ENCODE measurements at places on chromosomes 5 and 9.

- no peak for DNase-seq
These were observed 11.4 kb downstream of the FOXE1 start for GRCh38 chr9:97864396-97864795.

GRCh38 chr5:72020161-72020983 lies 86.9 kb upstream of the MAP1B start:
- no peak for DNase-seq

- DNase-seq = no peak
These were observed 218.4 kb downstream of the ANXA1 start for GRCh38 chr9:73370053-73370452.

DNA sequence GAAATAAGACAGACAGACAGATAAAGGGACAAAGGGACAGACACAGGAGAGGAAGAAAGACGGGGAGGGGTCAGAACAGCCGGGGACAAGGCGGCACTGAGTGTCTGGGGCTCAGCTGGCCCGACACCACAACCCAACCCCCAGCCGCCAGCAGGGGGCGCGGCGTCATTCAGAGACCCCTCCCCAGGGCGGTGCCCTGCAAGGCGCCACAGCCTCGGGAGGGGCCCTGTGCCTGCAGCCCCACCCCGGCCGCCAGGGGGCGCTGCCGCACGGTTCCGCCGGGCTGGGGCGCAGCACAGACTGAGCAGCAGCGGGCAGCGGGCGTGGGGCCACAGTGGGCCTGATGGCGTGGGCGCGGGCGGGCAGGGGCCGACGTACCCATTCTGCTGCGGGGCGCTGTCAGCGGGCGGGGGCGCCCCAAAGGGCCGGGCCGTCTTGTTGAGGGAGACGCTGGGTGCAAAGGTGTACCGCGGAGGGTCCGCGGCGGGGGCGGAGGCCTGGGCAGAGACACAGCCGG lies 5.9 kb downstream of the PDLIM7 start:
- DNase-seq = no peak

GRCh38 chr5:60929024-60929423 lies 15.8 kb downstream of the ERCC8 start:
- peak; percentile 10 for DNase-seq

DNA sequence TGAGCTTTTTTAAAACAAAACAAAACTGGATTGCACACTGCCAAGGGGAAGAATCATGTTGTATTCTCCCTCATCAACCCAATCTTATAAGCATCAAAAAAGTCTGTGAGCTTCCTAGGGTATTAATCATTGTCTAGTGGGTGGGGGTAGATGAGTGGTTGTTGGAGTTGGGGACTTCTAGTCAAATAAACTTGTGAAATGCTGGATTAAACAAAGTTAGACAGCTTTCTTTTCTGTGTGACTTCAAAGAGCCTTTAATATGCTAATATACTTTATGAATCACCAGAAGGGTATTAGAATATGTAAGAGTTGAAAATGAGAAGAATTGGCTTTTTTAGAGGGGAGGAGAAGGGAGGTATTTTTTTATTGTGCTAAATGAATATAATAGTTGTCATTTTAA lies 87.7 kb downstream of the GALNT10 start:
- DNase-seq = no peak

GRCh38 chr5:125179612-125180011 lies 433.2 kb upstream of the ZNF608 start:
- no peak for DNase-seq

- peak; percentile 18 for DNase-seq
These were observed 264.1 kb downstream of the MLLT3 start for GRCh38 chr9:20358207-20358606.

DNA sequence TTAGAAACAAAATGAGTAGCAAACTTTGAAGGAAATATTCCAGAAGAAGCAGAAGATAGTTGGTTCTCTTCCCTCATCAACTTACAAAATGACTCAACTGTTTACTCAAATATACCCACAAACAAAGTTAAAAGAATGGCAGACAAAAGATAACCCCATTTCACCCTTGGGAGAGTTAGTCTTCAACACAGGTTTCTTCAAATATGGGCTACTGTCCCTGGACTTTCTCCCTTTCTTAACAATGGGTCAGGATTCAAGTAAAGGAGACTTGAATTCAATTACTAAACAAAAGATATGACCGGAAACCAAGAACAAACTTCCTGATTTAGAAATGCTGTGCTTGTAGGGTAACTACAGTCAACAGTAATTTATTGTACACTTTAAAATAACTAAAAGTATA lies 14.2 kb downstream of the RFX3 start:
- DNase-seq = peak; percentile 37

GRCh38 chr9:113919382-113919781 lies 43.3 kb downstream of the ZNF618 start:
- DNase-seq = no peak

GRCh38 chr5:174570662-174571061 lies 153.7 kb upstream of the MSX2 start:
- DNase-seq = no peak

- peak; percentile 69 for DNase-seq
These were observed 18.9 kb downstream of the MARCHF11 start for GRCh38 chr5:16160706-16161105.

GRCh38 chr5:34553581-34553980 lies 102.5 kb upstream of the RAI14 start:
- DNase-seq = no peak

DNA sequence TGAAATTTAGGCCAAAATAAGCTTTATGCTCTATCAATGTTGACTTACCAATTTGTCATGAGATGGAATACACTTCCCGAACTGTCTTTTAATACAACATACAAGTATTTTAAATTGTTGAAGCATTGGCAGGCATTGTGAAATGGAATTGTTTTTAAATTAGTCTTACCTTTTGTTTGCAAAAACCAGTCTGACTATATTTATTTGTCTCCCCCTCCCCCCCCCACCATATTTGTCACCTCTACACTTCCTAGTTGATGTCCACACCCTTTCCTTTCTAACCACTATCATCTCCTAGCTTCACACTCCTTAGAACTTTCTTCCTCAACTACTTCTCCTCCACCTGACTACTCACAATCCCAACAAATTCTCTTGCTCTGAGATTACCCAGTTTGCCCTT lies 40.9 kb downstream of the FAF2 start:
- DNase-seq = no peak

DNA sequence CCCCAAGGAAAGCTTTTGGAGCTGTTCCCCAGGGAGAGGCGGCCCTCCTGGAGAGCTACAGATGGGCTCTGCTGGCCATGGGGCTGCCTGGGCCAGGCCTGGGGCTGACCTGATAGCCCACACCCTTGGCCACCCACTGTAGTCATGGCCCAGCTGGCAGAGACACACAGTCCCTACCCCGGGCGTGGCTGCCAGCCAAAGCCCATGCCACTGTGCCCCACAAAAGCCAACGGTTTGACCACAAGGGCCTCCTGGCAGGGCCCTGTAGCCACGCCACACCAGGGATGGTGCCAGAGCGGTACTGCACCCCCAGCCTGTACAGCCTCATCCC lies 15.2 kb downstream of the NACC2 start:
- DNase-seq = no peak

DNA sequence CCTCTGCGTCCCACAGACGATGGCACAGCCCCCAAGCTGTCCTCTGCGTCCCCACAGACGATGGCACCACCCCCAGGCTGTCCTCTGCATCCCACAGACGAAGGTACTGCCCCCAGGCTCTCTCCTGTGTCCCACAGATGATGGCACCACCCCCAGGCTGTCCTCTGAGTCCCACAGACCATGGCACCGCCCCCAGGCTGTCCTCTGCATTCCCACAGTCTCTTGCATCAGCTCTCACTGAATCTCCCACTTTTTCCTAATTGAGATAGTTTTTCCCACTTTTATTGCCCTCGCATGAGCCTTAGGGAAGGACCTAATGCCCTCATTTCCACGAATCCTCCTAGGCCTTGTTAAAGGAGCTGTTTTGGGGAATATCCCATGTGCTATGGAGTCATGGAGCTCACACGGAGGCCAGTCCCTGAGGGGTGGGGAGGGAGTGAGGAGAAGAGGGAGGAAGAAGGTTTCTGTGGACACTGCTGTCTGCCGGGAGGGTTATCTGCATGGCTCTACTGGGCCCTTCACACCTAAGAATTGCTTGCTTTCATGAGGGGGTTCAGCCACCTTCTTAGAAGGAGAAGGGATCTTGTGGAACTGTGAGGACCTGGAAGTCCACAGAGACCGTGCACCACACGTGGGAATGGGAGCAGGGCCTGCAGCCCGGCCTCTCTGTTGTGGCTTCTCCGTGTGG lies 58.2 kb upstream of the PTCH1 start:
- no peak for DNase-seq

DNA sequence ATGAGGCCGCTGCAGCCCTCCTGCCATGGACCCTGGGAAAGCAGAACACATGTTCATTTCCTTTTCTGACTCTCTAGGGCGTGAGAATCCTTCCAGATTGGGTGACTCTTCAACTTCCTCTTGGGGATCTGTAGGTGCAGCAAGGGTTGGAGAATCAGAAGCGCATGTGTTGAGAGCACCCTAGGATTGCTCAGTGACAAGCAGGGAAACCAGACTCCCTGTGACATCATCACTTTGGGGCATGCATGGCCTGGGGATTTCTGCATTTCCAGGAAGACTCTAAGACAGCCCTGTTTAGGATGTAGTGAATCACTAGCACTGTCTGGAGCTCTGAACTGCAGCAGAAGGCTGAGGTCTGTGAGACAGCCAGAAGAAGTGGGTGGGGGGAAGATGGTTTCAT lies 15.1 kb upstream of the LCP2 start:
- peak; percentile 99 for DNase-seq

GRCh38 chr5:145365464-145365863 lies 469.7 kb downstream of the PRELID2 start:
- no peak for DNase-seq

DNA sequence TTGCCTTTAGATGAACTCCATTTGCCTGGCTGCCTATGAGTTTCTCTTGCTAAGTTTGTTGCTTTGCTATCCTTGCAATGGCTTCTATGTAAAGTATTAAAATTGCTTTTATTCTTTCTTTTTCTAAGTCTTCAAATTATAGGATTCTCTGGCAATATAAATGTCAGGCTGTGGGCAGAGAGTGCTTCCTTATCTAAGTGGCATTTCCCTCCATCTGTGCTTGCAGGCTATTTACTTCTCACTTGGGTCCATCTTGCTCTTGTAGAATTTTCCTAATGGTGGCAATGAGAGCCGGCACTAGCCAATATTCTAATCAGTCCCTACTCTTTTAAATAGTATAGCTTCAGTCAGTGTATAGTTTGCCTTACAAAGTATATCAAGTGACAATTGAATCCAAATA lies 63.3 kb downstream of the FAM174A start:
- no peak for DNase-seq

DNA sequence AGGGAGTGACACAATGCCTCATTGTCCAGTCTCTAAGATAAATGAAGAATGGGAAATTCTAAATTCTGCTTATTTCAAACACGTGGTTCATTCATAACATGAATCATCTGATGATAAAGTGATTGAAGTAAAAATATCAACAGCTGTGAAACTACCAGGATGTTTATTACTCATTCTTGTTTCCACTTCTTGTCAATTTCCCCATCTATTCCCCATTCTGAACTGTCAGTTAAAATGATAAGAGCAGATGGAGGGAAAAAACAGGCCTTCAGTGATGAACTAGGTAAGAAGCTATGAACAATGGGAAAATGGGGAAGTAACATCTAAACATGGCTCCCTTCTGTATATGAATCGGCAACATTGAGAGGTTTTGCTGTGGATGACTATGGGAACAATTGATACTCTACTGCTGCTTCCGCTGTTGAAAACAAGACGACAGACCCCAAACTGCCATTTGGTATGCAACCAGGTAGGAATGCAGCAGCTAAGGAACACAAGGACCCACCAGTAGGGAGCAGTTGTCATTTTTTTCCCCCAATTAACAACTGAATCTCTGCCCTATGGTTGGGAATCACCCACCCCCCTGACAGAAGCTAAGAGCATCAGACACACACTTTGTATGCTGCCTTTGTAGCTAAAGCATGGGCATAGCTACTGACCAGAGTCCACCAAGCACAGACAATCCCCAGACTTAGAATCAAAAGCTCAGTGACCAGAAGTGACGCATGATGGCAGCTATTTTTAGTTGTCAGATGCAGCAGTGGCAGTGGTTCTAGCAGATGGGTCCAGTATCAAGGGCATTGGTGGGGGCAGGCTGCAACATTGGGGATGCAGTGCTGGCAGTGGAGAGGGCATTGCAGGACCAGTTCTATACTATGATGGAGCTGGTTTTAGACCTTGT lies 52.9 kb upstream of the ZNF366 start:
- DNase-seq = peak; percentile 44

GRCh38 chr9:77433675-77434445 lies 214.3 kb downstream of the GNA14 start:
- peak; percentile 55 for DNase-seq

DNA sequence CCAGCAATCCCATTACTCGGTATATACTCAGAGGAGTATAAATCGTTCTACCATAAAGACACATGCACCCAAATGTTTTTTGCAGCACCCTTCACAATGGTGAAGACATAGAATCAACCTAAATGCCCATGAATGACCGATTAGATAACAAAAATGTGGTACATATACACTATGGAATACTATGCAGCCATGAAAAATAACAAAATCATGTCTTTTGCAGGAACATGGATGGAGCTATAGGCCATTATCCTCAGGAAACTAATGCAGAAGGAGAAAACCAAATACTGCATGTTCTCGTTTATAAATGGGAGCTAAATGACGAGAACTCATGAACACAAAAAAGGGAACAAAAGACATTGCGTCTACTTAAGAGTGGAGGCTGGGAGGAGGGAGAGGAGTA lies 114.5 kb downstream of the HTR4 start:
- no peak for DNase-seq

DNA sequence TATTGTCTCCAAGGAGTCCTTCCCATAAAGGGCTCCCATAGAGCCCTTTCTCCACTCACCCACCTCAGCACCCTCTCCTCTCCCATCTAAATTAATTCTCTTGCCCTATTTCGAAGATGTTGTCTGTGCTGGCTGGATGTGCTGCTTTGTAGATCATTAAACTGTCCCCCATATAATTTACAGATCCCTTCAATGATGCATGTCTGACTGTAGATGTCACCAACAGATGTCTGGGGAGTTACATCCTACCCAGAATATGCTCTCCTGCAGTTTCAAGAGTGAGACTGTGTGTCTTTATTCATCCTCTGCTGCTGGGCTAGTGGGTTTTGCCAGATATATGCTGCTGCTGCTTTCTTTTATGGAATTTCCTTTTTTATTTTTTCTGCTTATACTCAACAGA lies 351.2 kb downstream of the MLLT3 start:
- no peak for DNase-seq

DNA sequence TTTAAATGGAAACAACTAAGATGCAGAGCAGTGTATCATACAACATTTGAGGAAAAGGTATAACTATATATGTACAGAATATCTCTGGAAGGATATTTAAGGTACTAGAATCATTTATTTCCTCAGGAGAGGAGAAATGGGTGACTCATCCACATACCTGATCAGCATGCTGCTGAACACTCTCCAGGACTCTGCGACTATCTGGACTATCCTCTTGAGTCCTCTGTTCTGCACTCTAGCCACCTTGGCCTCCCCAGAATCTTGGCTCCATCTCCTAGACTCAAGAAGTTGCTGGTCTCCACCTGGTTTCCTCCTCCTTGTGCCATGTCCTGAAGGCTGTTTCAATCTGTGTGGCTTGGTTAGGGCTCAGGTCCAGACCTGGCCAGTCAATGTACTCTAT lies 8.8 kb upstream of the PRDM6 start:
- no peak for DNase-seq

- no peak for DNase-seq
These were observed 59.7 kb downstream of the FGF18 start for GRCh38 chr5:171478946-171479775.

GRCh38 chr5:67166460-67167285 lies 29.9 kb downstream of the CD180 start:
- peak; percentile 81 for DNase-seq

Data from suppressor macrophage treated with lipopolysaccharide for 4 hours (primary cell).